Activated T-cell treated with anti-CD3 and anti-CD28 coated beads for 24 hours (primary cell): ENCODE measurements at places on chromosomes 1 and 21.

- DNase-seq = no peak
Measured at GRCh38 chr1:219778793-219779369, 149.5 kb downstream of the SLC30A10 start.

GRCh38 chr1:216705676-216706075, 17.6 kb downstream of the ESRRG start:
- DNase-seq = no peak

GRCh38 chr1:199152676-199153075, 513.8 kb downstream of the PTPRC start:
- DNase-seq = no peak

GRCh38 chr1:46410156-46411009, 16.3 kb downstream of the FAAH start:
- DNase-seq = no peak

DNA sequence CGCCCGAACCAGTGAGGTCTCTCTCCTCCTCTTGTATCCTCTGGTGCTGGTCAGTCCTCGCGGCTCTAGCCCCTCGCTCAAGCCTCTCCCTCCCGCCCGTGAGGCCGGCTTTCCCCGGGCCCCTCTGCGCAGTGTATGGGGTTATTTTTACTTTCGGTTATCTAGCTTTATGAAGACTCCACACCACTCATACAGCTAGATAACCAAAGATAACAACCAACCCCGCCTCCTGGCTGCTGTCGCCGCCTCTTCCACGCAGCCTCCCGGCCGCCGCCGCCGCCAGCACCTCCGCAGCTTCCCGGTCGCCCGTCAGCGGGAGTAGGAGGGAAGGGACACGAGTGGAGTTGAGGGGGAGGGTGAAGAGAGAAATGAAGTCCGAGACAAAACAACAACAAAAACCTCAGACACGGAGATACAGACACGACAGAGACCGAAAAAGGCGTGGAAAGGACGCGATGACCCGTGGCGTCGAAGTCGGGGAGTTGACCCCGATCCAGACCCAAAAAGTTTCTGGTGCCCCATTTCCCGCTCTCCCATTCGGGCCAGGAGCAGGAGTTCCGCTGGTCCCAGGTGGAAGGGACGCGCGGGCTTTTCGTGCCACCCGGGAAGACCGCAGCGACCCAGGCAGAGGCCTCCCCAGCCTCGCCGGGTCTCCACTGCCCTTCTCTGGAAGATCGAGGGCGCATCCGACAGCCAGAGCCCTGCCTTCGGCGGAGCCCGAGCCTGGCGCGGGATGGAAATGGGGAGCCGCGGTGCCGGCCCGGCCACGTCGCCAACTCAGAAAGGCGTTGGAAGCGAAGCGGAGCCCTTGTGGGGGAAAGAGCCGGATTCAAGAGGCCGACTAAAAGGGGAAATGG, 51.4 kb downstream of the RHBG start:
- DNase-seq = peak; percentile 17

DNA sequence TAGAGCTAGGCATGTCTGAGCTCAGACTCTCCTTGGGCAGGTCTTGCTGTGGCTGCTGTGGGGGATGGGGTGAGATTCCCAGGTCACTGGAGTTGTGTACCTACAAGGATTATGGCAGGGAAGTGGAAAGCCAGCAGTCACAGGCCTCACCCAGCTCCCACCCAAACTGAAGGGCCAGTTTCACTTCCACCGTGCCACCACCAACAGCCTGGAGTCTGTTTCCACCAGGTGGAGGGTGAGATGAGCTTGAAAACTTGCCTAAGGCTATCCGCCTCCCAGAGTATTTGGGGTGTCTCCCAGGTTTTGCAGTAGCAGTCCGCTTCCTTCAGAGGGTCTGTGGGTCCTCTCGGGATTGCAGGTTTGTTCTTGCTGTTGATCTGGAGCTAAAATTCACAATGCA, 327.7 kb downstream of the PTPRC start:
- no peak for DNase-seq

DNA sequence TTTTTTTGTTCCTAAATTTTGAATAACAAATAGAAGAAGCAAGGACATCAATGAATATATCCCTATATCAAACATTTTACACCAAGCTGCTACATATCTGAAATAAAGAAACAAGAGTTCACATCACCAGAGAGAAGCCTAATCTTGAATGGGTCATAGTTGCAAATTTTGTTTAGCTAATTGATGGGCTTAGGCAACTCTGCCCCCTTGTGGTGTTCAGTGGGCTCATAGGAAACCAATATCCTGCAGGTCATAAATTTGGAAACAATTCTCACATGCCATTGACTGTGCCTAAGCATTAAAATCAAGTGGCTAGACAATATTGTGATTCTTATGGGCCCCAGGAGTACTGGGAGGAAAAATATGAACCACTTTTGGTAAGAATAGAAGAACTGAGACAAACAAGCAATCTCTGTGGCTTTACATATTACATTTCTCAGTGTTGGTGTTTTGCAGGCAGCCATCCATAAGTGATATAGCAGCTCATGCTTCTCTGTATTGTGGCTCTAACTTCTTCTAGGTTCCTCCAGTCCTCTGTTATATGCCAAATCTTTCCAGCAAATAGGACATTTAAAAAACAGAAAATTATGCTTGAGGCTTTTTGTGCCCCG, 1262.8 kb upstream of the PRMT6 start:
- DNase-seq = no peak

GRCh38 chr1:224292419-224292818, 37.6 kb downstream of the NVL start:
- DNase-seq = no peak

- no peak for DNase-seq
Measured at GRCh38 chr1:27489501-27489972, 430 bp downstream of the WASF2 start.

DNA sequence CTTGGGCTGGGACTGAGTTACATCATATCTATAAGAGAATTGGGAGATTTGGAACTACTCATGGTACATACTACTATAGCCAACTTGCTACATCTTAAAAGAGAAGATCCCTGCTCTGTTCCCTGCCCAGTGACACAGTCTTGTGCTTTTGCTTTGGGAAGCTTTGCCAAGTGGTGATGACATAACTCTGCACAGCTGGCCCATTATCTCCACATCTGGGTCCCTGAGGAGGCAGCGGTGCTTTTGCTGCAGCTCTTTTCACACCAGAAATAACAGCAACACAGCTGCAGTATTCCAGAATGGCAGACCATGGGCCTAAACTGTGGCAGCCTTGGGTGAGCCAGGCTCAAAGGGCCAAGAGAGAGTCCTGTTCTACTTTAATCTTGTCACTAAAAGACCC, 296.0 kb downstream of the HHAT start:
- DNase-seq = no peak
